AG09309 (cell line): ENCODE measurements at places on chromosomes 6 and 20.

GRCh38 chr6:127589135-127589534, 12.2 kb downstream of the C6orf58 start:
- no peak for DNase-seq

GRCh38 chr6:139270249-139270648, 21.5 kb downstream of the TXLNB start:
- DNase-seq = no peak

- no peak for DNase-seq
These were observed 42.9 kb downstream of the RSPO4 start for GRCh38 chr20:958936-959815.

- DNase-seq = no peak
These were observed 431.9 kb upstream of the GJE1 start for GRCh38 chr6:141700819-141701218.

- DNase-seq = no peak
These were observed 2.6 kb downstream of the MCUR1 start for GRCh38 chr6:13811627-13812358.

- no peak for DNase-seq
These were observed 6.5 kb upstream of the SLC17A4 start for GRCh38 chr6:25748049-25748448.

DNA sequence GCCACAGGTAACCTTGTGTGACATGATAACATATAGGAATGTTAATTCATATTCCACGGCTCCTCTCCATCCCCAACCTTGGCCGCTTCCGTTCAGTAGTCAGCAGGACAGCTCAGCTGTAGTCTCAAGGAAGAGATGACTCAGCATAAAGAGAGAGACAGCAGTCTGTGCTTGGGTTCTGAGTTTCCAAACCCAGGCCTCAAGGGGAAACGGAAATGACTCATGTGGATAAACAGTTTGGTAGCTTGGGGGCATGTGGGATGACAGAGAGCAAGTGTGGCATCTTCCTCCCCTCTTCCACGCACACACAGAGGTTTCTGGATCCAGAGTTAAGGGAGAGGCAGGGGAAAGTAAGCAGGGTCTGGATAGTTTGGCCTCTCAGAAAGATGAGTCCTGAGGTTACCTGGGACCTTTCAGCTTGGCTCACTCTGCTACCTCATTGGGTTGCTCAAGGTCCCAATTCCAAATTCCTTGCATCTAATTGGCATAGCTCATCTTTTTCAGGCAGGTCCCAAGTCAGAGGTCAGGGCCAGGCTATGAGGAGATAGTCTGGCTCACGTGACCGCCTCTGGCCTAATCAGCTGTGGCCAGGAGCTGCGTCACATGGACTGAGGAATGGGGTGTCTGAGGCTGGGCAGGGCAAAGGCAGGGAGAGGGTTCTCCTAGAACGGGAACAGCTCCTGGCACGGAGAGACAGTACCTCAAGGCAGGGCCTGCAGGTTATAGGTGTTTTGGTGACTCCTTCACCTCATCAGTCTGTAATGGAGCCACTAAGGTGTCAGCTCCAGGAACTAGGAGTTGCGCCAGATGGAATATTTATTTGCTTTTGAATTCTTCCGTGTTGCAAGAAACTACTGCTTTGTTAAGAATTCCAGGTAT, 36.5 kb upstream of the MLN start:
- peak; percentile 91 for DNase-seq

- DNase-seq = no peak
These were observed 11.7 kb upstream of the SIRPG start for GRCh38 chr20:1669304-1669703.

DNA sequence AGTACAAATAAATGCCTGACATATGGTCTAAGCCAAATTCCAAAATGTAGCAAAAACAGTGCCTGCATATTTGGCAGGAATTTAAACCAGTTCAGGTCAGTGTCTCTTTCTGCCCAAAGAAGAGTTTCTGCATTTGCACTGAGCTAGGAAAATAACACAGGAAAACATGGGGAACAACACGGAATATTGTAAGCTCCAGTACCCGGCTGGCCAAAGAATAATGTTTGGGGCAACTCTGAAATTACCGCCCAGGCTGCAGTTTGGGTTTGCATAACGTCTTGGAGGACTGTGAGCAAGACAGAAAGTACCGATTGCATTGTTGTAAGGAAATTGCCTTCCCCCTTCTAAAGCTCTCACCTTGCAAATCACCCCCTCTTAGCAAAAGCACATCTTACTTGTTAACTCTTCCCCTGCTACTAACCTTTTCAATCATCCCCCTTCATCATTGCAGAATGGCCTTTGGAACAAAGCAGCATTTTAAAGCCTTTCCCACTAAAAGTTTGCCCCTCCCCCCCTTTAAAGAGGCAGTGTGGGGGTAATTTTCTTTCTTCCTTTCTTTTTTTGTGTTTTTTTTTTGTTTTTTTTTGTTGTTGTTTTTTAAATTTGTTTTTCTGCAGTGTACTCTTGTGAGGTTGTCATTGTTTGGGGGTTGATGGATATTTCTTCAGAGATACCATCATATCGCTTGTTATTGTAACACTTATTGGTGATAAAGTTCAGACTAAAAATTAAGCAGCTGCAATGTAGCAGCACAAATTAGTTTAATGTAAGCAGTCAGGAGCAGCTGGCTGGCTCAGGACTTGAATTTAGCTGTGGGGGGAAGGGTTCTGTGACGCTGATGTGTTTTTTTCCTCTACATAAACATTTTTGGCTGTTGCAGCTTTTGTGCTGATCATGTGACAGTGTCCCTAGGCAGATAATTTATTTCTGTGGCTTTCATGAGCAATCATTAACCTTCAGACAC, 100.0 kb upstream of the CITED2 start:
- no peak for DNase-seq

DNA sequence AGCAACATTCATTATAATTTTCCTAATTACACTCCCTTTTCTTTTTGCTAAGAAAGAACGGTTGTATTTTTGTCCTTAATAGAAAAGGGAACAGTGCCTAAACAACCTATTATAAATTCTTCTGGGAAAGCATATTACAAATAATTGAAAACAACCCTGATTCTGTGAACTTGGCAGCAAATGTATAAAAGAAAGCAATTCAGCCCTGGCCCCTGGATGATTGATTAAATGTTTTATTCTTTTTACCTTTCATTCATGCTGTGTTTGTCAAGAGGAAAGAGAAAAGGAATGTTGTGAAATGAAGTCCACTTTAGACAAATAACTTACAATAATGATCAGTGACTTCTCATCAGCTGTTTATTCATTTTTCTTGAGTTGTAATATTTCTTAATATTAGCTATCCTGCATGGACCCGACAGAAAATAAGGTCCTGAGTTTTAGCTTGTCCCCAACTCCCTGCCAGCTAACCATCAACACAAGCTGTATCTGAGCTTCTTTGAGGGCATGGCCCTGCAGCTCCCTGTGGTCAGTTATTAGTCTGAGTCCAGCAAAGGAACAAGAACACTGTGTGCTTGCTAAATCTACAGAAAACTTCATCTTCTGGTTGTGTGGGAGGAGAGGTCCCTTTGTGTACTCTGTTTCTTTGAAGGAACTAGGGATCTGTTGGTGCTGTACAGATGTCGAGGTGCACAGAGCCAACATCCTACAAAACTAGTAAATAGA, 248.2 kb downstream of the LAMA2 start:
- no peak for DNase-seq

DNA sequence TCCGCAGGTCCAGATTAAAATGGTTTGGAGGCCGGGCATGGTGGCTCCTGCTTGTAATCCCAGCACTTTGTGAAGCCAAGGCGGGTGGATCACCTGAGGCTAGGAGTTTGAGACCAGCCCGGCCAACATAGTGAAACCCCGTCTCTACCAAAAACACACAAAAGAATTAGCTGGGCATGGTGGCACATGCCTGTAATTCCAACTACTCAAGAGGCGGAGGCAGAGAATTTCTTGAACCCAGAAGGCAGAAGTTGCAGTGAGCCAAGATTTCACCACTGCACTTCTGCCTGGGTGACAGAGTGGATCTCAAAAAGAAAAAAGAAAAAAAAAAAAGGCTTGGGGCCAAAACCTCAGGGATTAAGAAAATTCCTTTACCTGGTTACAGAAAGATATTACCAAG, 30.5 kb downstream of the C6orf15 start:
- no peak for DNase-seq

DNA sequence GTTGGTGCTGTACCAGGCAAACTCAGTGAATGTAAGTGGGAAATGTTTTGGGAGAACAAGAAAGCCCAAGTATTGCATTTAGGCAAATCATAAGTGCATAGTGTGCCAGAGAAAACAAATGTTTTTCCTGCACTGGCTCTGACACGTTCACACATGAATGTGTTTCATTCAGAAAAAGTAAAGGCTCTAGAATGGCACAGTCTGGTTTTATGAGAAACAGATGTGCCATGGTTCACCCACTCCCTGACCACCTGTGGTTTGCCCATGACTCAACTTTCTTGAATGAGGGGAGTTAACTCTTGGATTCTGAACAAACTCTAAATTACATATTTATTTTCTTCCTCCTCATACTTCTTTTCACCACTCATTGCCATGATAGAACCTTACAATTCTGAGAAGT, 126.9 kb downstream of the KCNQ5 start:
- peak; percentile 88 for DNase-seq

- DNase-seq = no peak
These were observed 12.0 kb upstream of the TRMT11 start for GRCh38 chr6:125974214-125974866.

DNA sequence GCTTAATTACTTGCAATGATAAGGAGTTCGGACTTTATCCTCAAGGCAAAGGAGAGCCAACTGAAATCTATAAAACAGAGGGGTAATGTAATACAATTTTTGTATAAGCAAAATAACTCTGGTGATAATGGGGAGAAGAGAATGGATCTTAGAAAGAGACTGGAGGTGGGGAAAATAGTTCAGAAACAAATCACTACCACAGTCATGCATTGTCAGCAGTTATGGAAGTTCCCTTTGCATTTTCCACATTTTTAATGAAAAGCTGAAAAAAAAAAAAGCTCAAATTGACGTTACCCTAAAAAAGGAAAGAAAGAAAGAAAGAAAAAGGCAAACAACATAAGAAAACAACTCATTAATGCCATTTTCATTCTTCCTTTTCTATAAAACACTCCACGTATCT, 337.6 kb upstream of the HSF2 start:
- no peak for DNase-seq

DNA sequence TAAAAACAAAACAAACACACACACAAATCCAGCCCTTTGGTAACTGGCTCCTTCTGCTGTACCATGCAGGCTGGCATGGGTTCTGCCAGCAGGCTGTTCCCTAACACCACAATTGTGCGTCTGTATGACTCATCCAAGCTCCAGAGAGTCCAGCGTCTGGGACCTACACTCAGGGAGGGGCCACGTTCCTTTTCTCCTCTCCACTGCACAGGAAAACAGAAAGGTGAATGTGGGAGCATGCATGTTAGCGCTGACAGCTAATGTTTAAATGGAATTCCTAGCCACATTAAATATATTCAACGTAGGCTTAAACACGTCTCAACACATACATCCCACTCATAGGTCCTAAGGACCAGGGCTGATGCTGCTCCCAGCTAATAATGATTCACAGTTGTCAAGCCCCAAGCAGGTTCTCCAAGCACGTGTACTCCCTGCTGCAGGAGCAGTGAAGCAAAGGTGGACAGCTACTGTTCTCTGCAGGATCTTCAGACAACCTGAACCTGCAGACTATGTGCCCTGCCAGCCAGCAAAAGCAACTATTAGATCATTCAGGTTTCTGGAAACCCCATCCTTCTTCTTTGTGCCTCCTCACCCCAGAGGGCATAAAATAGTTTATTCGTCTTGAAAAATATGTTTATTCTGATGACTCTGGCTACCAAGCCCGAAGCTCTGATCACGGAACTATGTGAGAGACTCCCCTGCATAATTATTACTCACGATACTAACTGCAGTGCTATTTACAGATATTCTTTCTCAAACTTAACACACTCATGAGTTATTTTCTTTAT, 20.9 kb downstream of the MAP1LC3A start:
- peak; percentile 60 for DNase-seq

- DNase-seq = peak; percentile 83
These were observed 69.3 kb upstream of the SYNJ2 start for GRCh38 chr6:157912326-157912725.

GRCh38 chr20:16710781-16711180, 19.0 kb upstream of the SNRPB2 start:
- no peak for DNase-seq

DNA sequence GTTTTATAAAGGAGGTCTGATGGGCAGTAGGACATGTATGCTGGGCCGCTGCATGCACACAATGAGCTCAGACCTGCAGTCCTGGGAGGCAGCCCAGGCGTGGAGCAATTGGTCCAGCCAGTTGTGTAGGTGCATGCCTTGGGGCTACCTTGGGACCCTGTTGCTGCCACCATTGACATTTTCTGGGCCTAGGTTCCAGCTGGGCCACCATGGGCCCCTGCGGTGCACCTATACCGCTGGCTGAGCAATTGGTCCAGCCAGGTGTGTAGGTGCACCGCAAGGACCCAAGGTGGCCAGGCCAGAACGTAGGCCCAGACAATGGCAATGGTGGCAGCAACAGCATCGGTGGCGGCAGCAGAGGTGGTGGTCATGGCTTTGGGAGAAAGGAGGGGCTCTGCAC, 143.9 kb downstream of the PXDC1 start:
- no peak for DNase-seq

GRCh38 chr6:146433881-146434731, 109.5 kb upstream of the RAB32 start:
- DNase-seq = no peak

DNA sequence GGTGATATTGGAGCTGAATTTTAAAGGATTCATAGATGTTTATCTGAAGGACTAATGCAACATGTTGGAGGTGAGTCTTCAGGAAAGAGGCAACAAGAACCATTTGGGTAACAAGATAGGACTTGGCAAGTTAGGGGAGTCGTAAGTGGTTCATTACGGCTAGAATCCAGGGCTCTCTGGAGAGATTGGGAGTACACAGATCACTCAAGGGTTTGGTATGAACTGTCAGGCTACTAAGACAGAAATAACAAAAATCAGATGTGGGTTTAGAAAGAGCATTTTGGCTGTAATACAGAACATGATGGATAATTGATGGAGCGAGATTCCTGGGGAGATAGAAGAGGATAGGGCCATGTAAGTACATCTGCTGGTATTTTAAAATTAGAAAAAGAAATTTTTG, 86.3 kb upstream of the ESR1 start:
- DNase-seq = no peak

DNA sequence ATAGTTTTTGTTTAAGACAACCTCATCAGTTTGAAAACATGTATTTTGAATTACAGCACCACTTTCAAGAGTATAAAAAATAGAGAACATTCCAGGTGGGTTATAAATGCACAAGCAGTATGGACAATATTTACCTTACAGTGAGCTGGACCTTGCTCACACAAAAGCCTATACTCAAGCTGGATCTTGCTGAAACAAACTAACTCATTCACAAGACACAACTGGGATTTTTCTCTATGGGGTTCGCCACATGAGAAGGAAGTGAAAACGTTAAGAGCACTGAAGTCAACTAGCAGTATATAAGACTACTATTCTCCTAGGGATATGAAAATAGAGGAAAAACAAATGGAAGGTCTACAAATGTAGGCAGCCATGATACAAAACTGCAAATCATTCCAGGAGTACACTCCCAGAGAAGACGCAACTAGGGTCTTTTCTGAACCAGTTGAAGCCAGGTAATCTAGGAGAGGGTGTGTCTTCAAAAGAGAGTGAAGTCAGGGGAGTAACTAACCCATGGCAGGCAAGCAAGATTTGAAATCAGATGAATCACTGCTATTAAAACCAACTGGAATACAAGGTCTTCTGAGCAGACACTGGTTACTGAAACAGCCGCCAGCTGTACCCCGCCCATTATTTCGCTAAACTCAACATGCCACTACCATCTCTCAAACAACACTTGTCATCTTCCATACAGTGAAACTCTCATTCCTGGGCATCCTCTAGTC, 26.5 kb downstream of the STAU1 start:
- DNase-seq = no peak

- DNase-seq = no peak
These were observed 95.8 kb upstream of the UST start for GRCh38 chr6:148650941-148651505.

GRCh38 chr6:2132416-2132815, 113.0 kb downstream of the GMDS start:
- no peak for DNase-seq
